DMS53 (cell line): ENCODE measurements at places on chromosomes 3 and 15.

GRCh38 chr3:183193762-183194689, 31.5 kb upstream of the LAMP3 start:
- DNase-seq: peak; percentile 76

- no peak for DNase-seq
These were observed 112.9 kb upstream of the SLC6A11 start for GRCh38 chr3:10702961-10703740.

- DNase-seq: no peak
These were observed 37.2 kb downstream of the PXYLP1 start for GRCh38 chr3:141268791-141269190.

- DNase-seq: no peak
These were observed 37.9 kb upstream of the SLC2A2 start for GRCh38 chr3:171064461-171064860.

- DNase-seq: peak; percentile 17
These were observed 27.9 kb downstream of the RFX7 start for GRCh38 chr15:56215769-56216168.

GRCh38 chr3:111723293-111724215, 128.4 kb upstream of the ZBED2 start:
- peak; percentile 70 for DNase-seq

DNA sequence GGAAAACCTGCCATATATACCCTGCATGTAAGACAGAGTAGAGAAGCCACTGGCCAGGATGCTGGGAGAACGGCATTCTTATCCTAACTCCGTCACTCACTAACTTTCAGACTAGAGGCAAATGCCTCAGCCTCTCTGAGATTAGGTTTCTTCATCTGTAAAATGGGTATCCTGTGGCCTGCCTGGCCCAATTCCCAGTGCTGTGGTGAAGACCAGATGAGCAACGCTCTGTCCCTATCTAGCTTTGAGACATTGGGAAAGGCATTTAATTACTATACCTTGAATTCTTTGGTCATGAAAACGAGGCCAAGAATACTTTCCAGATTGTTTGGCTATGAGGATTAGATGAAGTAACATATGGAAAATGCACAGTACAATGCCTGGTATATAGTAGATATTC, 35.9 kb downstream of the CEMIP start:
- DNase-seq: no peak

DNA sequence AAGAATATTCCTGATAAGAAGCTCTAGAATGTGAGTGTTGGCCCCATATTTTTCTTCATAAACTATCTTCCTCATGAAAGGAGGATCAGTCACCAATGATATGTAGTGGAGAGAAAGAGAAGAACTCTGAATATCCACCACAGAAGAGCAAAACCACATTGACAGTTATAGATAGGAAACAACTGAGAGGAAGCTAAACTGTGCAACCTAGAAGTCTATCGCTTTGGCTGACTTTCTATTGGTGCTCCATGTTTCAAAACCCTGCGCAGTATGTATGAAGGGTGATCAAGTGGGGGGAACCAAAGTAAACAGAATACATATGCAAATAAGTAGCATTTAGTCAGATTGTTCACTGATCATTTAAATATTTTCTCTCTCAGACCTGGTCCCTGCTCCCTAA, 41.0 kb upstream of the ZNF280D start:
- DNase-seq: peak; percentile 21

- no peak for DNase-seq
These were observed 19.9 kb downstream of the CCDC14 start for GRCh38 chr3:123941121-123941520.

DNA sequence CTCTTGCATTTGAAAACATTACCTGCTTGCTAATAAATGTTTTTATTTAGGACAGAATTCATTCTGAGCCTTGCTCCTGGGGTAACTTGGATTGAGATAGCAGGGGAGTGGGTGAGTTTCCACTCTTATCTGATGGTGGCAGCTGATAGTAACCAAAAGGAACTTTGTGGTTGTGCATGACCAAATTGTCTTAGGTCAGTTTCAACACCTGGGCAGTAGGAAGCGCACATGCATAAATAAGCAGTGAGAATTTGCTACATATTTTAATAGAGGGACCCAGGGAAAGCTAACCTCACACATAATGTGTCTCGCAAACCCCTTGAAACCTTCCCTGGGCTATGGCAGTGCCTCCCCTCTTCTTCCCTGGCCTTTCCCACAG, 65.4 kb upstream of the XCR1 start:
- no peak for DNase-seq

- no peak for DNase-seq
These were observed 22.7 kb upstream of the PIAS1 start for GRCh38 chr15:68031404-68031803.

GRCh38 chr3:85535517-85535916, 576.7 kb downstream of the CADM2 start:
- DNase-seq: no peak

DNA sequence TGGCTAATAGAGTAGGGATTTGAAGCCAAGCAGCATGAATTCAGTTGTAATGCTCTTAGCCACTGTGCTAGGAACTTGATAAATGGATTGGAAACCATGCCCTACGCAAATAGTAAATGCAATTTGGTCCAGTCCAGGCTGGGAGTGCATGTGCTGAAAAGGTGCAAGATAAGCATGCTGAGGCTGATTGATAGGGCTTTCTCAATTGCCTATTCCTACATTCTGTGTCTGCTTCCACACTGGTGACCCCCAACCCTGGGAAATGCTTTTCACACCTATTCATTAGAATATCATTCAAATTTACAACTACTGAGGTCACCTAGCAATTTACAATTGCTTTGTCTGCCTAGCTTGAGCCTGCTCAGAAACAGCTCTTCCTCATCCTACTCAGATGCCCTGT, 84.7 kb upstream of the SLC25A36 start:
- no peak for DNase-seq

- no peak for DNase-seq
These were observed 20.9 kb downstream of the GREM1 start for GRCh38 chr15:32738666-32739065.

DNA sequence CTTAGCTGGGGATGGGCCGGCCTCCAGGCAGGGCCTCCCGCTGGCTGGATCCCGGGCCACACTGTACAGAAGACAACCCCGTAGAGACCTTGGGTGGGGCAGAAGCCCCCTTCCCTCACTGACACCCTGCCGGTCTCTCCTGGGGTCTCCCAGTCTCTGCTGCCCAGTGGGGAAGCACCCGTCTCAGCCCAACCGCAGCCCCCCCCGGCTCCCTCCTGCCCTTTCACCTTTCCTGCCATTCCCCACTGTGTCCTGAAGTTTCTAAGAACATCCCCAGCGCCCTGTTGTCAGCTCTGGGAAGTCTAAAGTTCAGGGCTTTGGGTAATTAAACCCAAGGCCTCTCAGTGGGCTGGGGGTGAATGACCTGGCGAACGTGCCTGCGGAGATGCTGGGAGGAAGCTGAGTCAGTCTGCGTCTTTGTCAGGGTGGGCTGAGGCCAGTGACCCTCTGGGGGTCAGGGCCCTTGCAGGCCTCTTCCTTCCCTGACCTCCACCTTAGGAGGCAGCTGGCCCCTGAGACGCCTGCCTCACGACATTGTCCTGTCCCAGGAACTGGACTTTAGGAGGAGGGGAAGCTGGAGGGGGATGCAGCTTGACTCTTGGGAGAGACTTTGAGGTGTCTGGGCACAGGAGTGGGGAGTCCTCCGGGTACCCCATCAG, 1.4 kb upstream of the SLC51A start:
- no peak for DNase-seq

DNA sequence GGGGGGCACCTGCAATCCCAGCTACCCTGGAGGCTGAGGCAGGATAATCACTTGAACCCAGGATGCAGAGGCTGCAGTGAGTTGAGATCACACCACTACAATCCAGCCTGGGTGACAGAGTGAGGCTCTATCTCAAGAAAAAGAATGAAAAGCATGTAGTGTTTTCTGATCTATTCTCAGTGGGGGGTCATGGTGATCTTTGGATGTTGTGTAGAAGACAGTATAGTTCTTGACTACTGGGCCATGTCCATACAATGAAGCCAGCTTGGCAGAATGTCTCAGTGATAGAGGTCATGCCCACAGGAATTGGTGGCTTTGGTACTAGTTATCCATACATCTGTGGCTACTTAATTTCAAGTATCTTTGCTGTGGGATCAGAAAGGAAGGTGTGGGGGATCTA, 26.8 kb upstream of the NANOGP8 start:
- DNase-seq: no peak

GRCh38 chr3:115913069-115913686, 289.9 kb downstream of the GAP43 start:
- DNase-seq: peak; percentile 46

DNA sequence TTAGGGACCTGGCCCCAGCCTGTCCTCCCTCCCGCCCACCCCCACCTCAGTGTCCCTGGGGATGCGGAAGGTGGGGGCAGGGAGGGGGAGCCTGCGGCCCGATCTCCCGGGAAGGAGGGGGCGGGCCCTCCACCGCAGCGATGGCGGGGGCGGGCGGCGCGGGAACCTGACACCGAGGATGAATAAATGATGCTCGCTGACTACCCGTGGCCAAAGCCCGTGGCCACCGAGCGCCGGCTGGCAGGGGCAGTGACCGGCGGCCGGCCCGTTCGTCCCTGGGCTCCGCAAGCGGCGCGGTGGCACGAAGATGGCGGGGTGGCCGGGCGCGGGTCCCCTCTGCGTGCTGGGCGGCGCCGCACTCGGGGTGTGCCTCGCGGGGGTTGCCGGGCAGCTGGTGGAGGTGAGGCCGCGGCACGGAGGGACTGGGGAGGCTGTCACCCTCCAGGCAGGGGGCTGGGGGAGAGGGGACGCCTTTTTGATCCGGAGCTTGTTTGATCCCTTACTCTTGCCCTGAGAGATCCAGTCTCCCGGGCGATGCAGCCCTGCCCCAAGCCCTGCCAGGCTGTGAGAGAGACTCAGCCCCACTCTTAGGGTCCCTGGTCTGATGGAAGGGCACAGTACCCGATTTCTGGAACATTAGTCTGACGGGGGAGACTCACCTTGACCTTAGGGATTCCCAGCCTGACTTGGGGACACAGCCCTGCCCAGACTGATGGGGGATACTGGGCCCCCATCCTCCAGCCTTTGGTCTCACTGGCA, at the start of gene TMIE:
TMIE (plus strand) TSS at position 212 of the 759 bp plus-strand sequence; CDS start at position 308, 96 bp downstream.
- peak; percentile 27 for DNase-seq
